ENCODE measurements at places on chromosomes 7 and 10.

DNA sequence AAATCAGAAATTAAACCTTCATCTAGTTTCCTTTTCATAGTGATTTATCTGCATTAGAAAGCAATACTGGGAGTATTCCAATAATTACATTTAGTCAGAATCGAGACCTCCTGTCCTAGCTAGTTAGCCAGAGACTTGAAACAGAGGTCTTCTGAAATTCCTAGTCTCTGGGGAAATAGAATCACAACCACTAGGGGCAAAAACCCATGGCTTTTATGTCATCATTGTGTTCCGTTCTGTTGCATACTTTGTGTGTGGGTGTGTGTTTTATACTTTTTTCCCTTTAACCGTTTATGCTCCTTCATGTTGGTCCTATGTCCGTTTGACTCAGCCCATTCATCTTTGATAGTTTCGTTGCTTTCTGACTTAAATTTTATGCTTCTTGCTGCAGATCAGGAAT is 79.8 kb downstream of the RALA start:
- DNase-seq = no peak

GRCh38 chr10:126930883-126931503 is 25.8 kb downstream of the DOCK1 start:
- no peak for DNase-seq

DNA sequence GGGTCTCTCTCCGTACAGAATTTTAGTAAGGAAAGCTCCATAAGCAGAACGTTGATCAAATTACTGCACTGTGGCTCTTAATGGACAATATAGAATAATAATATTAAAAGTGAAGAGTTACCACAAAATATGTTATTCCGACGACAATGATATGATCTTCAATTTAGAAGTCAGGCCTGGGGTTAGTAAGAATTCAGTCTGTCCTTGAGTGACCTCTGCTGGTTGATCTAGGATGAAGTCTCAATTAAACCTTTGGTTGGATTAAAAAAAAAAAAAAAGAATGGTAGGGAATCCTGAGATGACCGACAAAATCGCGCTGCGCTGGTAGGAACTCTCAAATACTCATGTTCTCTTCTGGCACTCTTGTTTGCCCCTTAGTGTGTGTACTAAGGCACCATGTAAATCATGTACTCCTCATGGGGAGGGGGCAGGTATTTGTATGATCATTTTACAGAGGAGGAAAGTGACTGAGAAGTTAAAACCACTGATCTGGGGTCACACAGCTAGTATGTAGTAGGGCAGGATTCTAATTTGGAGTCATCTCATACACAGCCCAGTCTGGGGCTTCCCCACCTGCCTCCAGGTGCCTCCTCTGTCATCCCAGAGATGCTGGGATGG is 161.3 kb upstream of the NPVF start:
- peak; percentile 19 for DNase-seq

DNA sequence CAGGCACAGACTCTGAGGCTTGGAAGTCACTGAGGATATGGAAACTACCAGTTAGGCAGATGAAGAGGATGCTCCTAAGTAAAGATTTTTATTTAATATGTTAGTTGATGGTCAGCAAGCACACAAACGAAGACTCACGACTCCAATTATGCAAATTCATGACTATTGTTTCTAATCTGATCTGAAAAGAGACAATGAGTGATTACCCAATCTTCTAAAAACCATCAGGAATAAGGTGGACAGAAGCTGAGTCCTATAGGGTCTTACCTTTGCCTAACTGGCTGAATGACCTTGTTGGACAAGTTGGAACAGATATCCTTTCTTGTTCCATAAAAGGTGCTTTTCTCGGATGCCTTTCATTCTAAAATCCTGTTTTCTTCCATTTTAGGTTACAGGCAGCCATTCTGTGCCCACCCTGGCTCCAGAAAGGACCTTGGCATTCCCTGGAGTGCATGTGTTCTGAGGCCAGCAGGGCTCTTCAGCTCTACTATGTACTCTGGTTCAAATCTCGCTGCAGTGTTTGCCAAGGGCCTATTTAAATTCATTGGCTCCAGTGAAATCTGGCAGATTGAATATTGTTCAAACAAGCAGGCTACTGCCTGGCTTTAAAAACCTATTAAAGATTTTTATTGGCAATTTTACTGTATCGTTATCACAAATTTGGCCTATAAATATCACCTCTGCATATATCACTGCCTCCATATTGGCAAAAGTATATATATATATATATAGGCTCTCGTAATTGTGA is 77.5 kb downstream of the SLC25A13 start:
- no peak for DNase-seq

DNA sequence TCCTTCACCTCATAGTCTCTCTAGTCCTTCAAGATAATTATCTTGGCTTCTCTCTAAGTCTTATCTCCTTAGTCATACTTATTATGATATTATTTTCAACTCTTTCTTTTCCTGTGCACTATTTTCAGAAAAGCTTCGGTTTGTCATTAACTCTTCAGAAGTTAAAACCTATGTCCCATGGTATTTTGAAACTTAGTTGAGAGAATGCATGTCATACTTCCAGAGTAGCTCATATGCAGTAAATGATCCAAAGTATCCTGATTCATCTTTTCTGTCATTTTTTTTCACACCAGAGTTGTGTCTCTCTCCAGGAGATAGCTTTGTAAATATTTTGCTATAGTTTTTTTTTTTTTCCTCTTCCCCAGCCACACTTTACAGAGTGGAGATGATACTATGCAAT is 1008.6 kb downstream of the NRG3 start:
- no peak for DNase-seq

- no peak for DNase-seq
Measured at GRCh38 chr7:18566829-18567228, 71.3 kb downstream of the HDAC9 start.

DNA sequence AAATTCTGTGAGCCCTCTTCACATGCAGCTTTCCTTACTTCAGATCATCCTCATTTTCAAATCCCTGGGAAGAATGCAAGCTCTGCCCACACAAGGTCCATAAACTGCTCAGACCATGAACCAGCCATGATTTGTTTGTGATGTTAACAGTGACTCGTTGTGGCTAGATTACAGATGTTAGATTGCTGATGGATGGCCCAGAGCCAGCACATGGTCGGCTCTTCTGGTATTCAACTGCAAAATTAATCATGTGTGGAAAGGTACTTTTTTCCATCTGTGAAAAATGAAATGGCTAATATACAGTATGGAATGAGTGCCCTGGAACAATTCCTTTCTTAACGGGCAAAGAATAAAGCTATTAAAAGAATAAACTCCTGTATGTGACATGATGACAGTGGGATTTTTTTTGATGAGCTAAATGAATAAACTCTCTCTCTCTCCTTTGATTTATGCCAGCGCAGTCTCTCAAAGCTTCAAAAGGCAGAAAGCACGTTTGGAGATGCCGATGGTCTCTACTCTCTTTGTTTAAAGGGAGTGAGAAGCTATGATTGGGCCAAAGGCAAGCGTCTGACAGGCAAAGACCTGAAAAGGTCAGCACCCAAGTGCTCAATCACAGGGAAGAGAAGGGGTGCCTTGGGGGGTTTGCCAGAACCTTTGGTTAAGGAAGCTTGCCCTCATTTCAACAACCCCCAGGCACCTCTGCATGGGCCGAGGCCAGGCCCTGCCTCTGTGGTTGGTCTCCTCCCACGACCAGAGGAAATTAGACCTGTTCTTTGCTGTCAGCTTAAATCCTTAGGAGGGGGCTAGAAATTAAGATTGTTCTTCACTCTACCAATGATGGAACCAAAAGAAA is 444.0 kb upstream of the NFE2L3 start:
- no peak for DNase-seq

- no peak for DNase-seq
Measured at GRCh38 chr10:133165556-133166503, 5.8 kb downstream of the KNDC1 start.

GRCh38 chr10:27701938-27702537 is 43.6 kb downstream of the MKX start:
- DNase-seq = no peak

DNA sequence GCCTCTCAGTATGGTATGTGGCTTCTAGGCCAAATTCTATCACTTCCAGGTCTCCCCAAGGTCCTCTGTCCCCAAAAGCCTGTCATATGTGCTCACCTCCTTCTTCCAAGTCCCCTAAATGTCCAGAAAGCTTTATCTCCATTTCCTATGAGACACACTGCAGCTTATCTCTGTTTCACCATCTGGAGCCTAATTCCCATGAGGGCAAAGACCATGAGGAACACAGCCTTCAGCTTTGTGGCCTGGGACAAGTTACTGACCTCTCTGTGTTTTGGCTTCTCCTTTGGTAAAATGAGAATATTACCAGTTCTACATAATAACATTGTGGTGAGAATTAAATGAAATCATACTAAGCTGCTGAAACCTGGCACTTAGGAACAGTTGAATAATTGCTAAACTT is 19.2 kb downstream of the ST8SIA6 start:
- DNase-seq = no peak

All from activated CD4-positive, alpha-beta T cell treated with anti-CD3 and anti-CD28 coated beads for 36 hours (primary cell).